Motor neuron (in vitro differentiated cells): ENCODE measurements at places on chromosomes 6 and 20.
A peak's percentile ranks its signal among the peaks of the same experiment; 100 is the strongest.

GRCh38 chr6:62746968-62747367 is 460.9 kb upstream of the KHDRBS2 start:
- ATAC-seq: no peak

DNA sequence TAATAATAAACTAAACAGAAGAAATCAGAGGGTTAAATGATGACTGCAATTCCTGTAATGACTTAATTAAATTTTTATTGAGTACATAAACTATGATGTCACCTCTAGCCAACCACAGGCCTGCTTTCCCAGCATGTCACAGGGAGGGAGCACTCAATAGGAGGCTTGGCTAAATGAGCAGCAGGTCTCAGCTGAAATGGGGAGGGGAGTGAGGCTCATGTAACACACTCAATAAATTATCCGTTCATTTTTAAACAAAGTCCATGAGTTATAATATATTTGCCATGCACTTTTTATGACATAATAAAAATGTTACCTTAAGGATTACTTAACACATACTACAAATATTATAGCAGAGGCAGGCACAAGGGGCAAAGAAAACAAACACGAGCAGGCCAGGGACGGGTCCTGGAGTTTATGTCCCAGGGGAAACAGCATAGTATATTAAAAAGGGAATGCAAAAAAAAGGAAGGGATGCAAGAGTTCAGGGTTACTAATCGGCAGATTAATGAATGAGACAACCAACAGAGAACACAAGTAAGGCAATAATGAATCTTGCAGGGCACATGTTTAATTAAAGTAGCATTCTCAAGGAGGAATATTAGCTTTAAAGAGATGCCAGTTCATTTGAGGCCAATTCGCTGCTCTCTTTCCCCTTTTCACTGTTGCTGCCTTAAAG is 27.1 kb upstream of the FAM83C start:
- ATAC-seq: peak; percentile 59

DNA sequence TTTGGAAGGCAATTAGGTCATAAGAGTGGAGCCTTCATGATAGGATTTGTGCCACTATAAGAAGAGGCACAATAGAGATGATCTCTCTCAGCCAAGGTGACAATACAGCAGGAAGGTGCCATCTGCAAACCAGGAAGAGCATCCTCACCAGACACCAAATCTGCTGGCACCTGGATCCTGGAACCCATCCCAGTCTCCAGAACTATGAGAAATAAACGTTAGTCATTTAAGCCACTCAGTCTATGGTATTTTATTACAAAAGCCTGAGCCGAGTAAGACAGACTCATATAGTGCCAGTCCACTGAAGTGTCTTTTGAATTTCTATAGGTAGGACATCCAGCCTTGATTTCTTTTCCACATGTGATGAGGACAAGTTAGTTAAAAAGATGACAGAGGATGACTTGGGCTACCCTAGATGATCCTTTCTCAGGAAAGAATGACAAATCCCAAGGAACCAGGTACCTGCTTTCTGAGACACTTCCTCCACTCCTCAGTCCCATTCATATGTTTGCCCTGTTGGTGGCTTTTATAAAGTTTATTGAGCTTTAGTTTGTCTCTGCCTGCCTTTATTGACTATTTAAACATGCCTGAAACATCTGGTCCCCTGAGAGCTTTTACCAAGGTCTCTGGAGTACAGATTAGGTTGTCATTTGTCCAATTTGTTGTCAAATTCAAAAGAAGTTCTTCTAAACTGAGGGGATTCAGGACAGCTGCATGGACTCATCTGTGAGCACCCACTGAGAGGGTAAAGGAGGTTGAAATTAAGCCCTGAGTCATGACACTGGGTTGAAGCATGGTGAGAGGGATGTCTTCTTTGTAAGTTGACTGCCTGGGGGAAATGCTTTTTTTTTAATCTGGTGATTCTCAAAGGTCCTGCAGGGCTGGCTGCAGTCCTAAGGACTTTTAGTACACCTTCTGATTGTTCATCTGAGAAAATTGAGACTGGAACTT is 165.0 kb upstream of the PLCB4 start:
- ATAC-seq: no peak

- no peak for ATAC-seq
Measured at GRCh38 chr6:14217728-14218518, 100.4 kb downstream of the CD83 start.

DNA sequence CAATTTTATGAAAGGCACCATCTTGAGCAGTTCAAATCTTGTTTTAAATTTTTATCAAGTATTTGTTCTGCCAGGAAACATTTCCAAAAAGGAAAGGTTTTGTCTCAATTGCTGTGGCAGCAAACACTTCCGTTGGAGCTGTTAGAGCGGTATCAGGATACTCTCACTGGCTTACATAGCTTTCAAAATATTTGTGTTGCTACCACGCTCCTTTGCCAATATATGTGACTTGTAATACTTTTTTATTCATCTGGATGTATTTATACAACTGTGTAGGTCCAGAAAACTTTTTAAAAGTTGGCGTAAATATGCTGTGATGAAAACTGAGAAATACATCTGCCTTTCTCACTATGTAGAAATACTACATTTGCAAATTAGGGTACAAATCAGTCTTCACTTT is 37.8 kb upstream of the NHSL1 start:
- no peak for ATAC-seq

- ATAC-seq: peak; percentile 72
Measured at GRCh38 chr20:62595491-62595890, 46.8 kb upstream of the SLCO4A1 start.

DNA sequence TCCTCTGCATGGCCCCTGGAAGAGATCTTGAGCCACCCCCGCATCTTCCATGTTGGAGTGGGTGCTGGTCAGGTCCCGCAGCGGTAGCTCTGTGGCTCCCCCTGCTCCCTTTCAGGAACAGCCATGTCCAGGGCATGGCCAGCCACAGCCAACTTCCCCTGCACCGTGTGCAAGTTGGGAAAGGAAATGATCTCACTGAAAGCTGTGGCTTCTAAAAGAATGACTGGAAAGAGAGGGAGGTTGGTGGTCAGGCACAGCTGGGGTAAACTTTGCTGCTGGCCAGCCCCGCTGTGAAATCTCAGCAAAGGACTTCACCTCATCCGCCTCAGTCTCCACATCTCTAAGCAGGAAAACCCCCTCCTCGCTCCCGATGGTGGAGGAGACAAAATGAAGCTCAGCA is 153.6 kb upstream of the CST7 start:
- ATAC-seq: no peak

GRCh38 chr6:101824551-101825345 is 431.2 kb downstream of the GRIK2 start:
- ATAC-seq: peak; percentile 43

- no peak for ATAC-seq
Measured at GRCh38 chr6:157893238-157893637, 70.2 kb downstream of the SNX9 start.

GRCh38 chr6:35019171-35019570 is 122.0 kb downstream of the TCP11 start:
- no peak for ATAC-seq

DNA sequence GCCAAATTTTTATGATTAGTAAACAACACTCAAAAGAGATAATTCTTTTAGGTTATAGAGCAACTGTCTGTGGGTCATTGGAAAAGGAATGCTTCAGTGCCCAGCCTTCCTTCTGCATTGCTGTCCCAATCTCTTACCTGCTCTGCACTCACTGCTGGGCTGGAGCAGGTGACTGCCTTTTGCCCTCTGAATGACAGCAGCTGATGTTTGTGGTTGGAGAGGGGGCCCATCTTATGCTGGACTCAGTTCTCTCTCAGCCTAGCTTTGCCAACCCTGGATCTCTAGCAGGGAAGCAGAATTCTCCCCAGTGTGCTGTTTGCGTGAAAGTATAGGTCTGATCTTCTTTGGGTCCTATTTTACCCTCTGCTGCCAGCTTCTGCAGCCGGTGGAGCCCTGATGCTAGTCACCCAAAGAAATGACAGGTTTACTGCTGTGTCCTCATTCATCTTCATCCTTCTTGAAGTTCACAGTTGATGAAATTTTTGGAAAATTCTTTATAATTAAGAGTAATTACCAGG is 193.5 kb downstream of the ARID1B start:
- no peak for ATAC-seq

GRCh38 chr6:90199900-90200299 is 96.7 kb downstream of the BACH2 start:
- ATAC-seq: no peak

DNA sequence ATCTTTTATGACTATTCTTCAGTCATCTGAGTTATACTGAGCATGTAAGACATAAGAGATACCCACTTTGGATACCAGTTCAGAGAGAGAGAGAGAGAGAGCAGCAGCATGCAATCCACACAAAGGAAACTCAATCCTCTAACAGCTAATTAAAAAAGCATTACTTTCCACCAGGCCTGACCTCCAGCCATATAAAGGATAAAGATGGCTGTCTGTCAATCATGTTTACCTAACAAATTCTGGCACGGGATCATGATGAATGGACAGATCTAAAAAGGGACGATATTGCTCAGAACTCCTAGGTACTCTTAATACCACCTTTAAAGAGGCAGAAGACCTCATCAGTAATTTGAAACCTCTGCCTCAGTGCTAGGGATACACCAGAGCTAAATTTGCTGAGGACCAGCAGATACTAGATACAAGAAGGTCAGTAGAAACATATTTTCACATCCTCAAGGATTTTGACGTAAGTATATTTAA is 159.2 kb downstream of the RPS12 start:
- ATAC-seq: no peak

- no peak for ATAC-seq
Measured at GRCh38 chr20:63735859-63736718, at the start of gene LIME1. Gene LIME1, plus strand, starts transcription at chr20:63736664. Its CDS starts 886 bp downstream, at chr20:63737550.

DNA sequence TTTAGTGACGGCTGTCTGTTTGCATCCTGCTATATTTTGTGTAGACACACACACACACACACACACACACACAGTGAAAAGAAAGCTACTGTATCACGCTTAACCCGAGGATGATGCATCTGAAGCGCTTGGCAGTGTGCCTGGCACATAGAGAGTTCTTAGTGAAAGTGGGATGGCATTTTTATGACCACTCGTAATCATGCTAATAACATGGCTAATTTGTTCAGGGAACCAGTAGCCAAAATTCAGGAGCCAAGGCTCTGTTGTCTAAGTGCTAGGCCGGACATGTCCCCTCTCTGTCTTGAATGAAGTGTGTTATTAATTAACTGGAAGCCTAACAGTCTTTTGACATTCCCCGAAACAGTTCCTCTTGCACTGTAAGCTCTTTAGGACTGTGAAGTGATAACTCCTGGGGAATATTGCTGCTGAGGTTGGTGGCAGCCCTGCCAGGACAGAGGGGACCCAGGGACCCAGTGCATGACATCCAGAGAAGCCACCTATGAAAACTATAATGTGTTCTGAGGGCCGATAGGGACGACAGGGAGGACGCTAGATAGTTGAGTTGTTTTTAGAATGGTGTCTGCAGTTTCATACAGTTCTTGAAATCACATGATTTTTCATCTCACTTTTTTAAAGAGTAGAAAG is 45.0 kb upstream of the IRF4 start:
- no peak for ATAC-seq

DNA sequence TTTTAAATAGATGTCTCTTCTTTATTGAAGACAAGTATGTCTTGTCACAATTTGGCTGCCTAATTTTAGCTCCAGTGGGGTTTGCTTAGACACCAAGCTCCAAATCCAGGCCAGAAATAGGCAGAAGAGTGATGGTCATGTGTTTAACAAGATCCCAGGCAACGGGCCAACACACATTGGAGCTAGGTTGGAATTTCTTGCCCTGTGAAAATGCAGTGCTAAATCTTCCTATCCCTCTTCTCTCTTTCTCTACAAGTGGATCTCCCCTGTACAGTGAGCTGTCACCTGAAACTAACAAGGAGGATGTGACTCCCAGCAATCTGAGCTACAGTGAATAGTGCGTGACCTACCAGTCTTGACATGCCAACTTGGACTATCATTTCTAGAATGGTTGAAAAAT is 65.3 kb upstream of the VGLL2 start:
- ATAC-seq: no peak

DNA sequence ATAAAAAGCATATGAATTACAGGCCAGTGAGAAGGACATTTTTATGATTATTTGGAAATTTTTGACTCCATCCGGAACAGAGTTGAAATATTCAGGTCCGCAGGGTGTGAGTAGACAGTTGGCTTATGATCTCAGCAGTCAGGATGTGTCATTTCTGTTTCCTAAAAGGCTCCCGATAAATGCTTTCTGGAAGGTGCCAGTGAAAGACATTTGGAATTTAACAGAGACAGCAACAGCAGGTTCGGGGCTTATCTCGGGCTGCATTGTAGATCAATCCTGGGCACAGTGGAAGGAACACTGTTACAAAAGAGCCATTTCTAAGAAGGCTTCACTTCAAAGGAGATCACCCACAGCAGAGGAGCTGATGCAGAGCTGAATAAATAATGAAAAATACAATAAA is 934.4 kb downstream of the KIF16B start:
- ATAC-seq: no peak

GRCh38 chr6:134605034-134605433 is 287.1 kb upstream of the SGK1 start:
- ATAC-seq: no peak

- no peak for ATAC-seq
Measured at GRCh38 chr20:13166011-13166410, 55.1 kb upstream of the ISM1 start.

- no peak for ATAC-seq
Measured at GRCh38 chr6:161141173-161141572, 132.7 kb downstream of the AGPAT4 start.

DNA sequence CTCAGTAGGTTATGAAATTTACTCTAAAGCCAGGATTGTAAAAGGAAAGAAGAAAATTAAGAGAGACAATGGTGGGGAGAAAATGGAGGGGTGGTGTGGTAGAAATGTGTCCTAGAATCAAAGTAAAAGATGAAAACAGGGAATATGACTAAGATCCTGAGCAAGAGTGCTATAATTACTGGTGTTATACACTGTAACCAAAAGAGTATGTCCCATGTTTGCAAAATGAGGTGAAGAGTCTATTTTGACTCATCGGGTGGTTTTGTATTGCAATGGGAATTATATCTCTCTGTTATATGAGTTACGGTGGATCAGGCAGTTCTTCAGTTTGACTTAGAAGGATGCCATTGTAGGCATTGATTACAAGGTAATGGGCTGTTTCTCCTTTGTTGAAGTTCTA is 8.5 kb downstream of the L3MBTL3 start:
- no peak for ATAC-seq

DNA sequence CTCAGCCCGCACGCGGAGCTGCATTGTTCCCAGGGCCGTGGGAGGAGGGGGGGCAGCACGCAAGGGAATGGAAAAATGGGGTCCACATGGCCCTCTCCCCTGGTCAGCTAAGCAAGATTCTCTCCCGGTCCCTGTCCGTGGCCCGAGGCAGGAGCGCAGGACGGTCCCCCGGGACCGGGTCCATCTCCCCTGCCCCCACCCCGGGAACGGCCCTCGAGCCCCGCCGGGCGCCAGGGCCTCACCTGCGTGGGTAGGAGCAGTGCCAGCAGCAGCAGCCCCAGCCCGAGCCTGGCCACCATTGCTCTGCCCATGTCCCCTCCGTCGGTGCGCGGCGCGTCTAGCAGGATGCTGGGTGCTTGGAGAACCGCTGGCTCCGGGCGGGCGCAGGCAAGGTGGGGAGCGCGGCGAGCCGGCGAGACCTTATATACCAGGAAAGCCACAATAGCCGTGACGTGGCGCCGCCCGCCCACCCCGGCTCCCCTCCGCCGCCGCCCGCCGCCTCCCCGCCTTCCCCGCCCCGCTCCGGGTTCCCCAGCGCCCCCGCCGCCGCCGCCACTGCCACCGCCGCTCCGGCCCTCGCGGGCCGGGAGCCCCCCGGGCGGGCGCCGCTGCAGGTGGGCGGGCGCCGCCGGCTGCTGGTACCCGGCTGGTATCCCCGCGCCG is at the start of gene CD24:
CD24 (minus strand) TSS at position 394 of the 663 bp plus-strand sequence; CDS start at position 311, 83 bp downstream.
- ATAC-seq: peak; percentile 70

GRCh38 chr6:130070326-130070725 is 51.9 kb downstream of the L3MBTL3 start:
- no peak for ATAC-seq
